ENCODE measurements at places on chromosomes 7 and 10. TPM values are rescaled to one million over a fixed set of nuclear protein-coding genes. Genes with fewer than 3 reads are reported as not detected.

- DNase-seq = no peak
These were observed 187.4 kb downstream of the CDC14C start for GRCh38 chr7:49111706-49112105.

DNA sequence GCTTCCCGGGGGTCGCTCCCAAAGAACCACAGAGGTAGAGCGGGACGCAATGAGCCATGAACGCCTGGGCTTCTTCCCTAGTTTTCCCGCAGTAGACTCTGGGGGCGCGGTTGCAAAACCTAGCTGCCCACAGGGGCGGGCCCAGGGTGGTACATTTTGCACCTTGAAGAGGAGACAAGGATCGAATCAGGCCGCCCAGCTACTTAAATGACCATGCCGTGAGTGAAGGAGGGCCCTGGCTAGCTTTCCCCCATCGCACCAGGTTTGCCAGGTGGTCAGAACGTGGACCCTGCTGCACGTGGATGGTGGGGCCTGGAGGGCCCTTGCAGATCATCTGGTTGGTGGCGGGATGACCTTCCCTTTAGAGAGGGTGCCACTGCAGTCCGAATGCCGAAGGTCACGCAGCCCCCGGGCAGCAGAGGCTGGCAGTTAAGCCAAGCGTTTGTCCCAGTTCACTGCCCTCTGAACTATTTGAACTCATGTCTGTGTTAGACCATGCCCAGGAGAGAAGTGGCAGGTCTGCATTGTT lies 604 bp upstream of the SHTN1 start:
- DNase-seq = peak; percentile 7

GNA12 gene
- 26.8 TPM for total RNA-seq

- DNase-seq = no peak
These were observed 576.3 kb downstream of the LRMDA start for GRCh38 chr10:76007667-76008181.

EPHA1 gene
- 46.4 TPM for total RNA-seq

DNA sequence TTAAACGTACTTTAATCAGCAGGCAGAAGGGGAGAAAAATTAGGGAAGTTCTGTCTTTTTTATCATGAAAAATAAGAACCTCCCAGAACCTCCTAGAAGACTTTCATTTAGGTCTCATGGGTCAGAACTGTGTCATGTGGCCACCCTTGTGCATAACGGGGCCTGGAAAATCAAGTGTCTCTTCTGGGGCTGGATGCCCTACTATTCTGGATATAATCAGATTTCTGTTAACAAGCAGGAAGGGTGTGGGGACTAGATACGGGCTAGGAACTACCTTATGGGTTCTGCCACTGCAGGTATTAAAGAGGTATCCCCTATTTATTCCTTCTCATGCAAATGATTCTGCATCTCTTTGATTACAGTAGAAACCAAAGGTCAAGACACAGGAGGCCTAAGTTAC lies 14.1 kb downstream of the LANCL2 start:
- no peak for DNase-seq

AGAP5 gene
- total RNA-seq = 18.2 TPM

GRCh38 chr10:78170026-78170475 lies 136.4 kb downstream of the RPS24 start:
- DNase-seq = peak; percentile 78

PSPH gene
- 66.3 TPM for total RNA-seq

DNA sequence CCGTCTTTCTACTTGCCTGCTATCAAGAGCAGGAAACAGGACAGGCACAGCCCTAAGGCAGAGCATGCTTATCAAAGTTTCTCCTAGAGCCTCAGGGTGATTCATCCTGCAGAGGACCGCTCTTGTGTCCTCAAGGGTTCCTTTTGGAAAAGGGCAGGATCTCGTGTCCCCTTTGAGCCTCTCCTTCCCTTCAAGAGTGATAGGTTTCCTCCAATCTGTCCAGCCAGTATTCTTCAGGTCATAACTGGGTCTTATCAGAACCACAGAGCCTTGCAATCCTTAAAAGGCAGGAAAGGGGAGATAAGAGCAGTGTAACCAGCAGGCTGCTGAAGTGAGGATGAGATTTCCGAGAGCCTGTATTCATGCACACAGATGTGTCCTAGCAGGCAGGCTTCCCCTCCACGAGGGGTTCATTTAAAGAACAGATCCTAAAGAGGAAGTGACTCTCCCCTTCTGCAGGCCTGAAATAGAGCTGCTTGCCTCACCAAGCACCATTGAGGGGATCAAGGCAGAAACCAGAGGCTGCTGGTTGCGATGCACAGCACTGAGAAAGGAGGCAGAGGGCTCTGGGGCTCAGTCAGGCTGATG lies 90.5 kb upstream of the SVIL start:
- no peak for DNase-seq

FAM200A gene
- 2.2 TPM for total RNA-seq

DNA sequence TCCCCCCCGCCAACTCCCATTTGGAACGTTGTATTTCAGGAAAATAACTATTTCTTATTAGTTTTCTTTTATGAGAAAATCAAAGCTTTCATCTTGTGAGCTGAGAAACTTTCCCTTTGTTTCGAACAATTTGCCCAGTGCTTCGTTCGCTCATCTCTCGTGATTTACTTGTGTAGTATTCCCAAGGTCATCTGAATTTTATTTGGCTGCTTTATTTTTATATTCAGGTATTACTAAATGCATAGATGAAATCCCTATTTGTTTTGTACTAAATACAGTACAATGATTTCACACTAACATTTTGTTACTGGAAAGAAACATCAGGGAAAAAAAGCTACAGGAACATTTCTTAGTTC lies 12.0 kb upstream of the EBLN1 start:
- no peak for DNase-seq

DNA sequence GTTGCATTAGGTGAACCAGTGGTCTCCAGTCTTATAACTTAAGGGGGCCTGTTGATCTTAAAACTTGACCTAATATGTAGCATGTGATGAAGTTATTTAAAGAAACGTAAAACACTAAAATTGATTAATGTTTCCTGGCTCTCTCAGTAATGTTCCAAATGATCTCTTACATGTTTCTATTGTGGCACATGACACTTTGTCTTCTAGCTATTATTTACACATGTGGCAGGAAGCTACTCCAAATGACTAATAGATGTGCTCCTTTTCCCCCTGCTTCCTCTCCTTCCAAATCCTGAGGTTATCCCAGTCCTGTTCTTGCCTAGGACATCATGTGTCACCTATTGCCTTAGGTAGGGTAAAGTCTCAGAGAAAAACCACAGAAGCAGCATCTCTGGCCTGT lies 89.4 kb downstream of the FAS start:
- DNase-seq = peak; percentile 32

DNA sequence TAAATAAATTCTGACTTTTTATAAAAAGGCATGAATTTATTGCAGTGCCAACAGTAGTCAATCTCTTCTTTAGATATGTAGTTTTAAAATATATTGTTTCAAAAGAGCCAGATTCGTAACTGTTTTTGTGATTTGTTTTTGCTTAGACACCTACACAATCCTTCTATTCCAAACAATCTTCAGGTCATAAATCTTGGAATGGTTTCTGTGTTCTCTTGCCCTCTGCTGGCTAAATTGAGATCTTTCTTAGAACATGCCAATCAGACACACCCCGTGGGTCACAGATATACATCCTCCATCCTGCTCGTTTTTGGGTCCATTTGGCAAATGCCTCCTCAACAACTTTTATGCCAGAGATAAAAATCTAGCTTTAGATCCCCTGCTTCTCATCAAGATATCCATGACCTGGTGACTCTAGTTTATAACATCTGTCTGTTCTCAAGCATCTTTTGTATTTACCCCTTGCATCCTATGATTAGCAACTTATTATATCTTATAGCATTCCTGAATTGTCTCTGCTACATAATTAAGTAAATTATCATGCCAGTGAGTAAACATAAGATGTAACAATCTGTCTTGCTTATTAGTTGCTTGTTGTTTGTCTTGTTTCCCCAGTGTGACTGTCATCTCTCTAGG lies 35.3 kb upstream of the IFRD1 start:
- peak; percentile 70 for DNase-seq

ELOVL3 gene
- total RNA-seq = 0.40 TPM

- peak; percentile 50 for DNase-seq
These were observed 576.7 kb downstream of the KCNMA1 start for GRCh38 chr10:77060913-77061312.

GRCh38 chr7:3089493-3089892 lies 45.8 kb upstream of the CARD11 start:
- DNase-seq = peak; percentile 31

GRCh38 chr7:108002726-108003598 lies at the start of gene LAMB1:
Gene LAMB1 (minus strand): TSS chr7:108003161. CDS start chr7:108002885, 276 bp downstream.
- peak; percentile 69 for DNase-seq

SLC26A5 gene
- total RNA-seq = 0.86 TPM

- DNase-seq = no peak
These were observed 47.8 kb upstream of the PAX2 start for GRCh38 chr10:100697631-100698030.

DNA sequence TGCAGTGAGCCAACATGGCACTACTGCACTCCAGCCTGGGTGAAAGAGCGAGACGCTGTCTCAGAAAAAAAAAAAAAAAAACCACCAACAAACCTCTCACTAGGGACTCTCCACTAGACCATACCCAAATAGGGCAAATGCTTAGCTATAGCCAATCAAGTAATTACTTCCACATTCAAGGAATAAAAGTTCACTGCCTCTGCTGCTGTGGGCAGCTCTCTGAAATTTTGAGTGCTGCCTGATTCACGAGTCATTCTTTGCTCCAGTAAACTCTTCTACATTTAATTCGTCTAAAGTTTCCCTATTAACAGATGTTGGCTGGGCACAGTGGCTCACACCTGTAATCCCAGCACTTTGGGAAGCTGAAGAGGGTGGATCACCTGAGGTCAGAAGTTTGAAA lies 4.7 kb upstream of the NRBF2 start:
- DNase-seq = no peak

AGAP6 gene
- total RNA-seq = 35.9 TPM

DNA sequence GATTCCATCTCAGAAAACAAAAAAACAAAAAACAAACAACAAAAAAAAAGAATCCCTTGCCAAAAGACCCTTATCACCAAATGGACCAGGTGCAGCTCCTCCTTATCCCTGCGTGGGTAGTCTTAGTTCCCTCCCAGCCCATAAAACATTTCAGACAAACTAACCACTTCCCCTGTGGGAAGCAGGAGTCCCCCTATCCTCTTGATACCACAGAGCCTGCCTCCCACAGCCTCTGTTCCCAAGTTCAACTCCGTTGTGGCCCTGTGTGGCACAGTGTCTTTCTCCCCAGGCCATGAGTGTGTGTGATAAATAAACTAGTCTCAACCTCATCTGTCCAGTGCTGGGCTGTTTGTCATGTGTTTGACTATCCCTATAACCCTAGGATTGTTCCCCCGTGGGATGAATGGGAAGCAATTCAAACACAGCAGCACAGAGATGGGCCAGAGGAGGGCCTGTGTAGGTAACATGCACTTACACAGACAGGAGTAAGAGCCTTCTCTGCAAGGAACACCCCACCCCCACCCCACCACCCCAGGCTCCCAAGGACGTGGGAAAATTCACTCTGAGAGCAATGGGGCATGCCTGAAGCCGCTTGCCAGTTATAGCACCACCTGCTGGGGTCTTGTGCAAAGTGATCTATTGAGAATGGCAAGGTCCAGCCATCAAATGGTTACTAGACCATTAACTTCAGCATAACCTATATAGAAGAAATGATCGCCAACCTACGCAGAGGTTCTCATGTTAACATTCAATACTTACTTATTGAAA lies 147.1 kb upstream of the GHITM start:
- DNase-seq = no peak

DNA sequence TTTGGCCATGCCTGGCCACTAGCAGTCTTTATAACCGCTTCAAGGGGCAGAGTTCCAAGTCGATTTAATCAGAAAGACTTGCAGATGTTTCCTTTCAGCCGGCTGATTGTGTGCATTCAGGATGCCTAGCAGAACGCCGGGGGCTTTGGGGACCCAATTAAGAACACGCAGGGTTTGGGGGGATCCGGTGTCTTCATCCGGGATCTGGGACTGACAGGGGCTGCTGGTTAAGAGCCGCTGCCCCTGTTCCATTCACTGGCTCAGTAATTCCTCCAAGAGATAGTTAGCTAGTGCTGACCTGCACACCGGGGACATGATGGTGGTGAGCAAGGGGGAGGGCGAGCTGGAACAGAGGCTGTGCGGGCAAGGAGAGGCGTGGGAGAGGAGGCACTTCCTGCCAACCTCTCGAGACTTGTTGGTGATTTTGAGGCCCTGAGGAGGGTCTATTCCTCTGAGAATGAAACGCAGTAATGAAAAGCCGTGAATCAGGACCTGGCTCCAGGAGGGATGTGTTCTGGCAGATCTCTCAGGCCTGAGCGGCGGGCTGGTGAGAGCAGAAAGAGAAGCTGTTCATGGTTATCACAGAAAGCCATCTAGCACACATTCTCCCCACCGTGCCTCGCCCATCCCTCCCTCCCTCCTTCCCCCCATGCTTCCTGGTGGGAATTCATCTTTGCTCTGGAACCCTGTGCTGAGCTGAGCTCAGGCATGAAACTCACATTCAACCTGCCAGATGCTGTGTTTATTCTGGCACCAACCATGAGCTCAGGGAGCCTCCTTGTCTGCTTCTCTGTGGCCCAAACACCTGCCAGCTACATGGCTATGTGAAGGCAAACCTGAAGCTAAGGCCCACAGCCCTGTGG lies 152.0 kb downstream of the CCDC3 start:
- DNase-seq = no peak

DNA sequence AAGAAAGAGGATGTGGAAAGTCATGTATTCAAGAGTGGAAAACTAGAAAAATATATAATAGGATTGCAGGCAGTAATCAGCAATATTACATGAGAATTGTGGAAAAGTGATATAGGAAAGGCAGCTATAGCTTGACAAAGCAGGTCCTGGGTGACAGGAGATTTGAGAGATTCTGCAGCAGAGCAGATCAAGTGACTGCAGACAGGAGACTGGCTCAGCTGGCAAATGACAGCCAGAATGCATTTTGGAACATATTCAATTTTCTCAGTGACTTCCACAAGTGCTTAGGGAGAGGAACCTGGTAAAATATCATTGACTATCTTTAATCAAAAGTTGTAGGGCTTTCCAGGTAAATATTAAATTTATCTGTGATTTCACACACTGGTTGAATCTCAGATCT lies 260.5 kb upstream of the CACNA2D1 start:
- DNase-seq = no peak

- no peak for DNase-seq
These were observed 266.3 kb upstream of the ZMIZ1 start for GRCh38 chr10:78802431-78802830.

DNA sequence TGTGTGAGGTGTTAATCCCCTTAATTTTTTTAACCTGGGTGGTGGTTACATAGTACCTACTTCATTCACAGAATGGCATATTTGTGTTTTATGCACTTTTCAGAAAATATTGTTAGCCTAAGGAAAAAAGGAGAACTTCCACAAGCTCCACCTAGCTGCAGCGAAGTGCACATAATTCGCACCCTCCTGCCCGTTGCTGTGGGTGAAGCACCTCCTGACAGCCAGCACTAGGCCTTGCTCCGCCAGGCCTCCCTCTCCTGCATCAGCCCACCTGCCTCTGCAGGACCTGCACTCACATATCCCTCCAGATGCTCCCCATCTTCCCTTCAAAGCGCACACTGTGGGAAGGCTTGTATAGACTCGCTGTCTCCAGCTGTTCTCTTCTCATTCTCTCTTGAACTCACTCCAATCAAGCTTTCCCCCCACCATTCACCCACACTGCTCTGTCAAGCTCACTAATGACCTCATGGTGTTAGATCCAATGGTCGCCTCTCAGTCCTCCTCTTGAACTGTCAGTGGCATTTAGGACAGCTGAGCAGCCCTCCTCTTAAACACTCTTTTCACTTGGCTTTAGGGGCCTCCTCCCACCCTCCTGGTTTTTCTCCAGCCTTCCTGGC lies 20.7 kb upstream of the GRID1 start:
- no peak for DNase-seq

All from PC-3 (cell line).